ENCODE measurements at places on chromosomes 5 and 9.

DNA sequence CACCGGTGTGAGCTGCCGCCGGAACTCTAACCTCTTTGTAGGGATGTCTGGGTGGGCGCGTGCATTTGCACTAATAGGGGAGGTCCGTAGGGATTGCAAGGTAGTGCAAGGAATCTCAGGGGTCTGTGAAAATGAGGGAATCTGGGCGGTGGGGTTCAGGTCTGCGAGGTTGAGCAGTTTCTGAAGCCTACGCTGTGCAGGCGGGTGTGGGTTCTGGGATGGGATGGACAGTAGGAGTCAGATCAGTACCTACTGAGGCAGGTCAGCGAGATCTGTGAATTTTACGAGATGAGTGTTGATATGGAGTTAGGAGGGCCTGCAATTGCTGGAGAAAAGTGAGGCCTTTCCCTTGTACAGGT, 856 bp upstream of the ATOSB start:
- no peak for DNase-seq

GRCh38 chr9:20553558-20554149, 68.6 kb downstream of the MLLT3 start:
- no peak for DNase-seq

- no peak for DNase-seq
These were observed 25.2 kb downstream of the SHC3 start for GRCh38 chr9:89153232-89154017.

DNA sequence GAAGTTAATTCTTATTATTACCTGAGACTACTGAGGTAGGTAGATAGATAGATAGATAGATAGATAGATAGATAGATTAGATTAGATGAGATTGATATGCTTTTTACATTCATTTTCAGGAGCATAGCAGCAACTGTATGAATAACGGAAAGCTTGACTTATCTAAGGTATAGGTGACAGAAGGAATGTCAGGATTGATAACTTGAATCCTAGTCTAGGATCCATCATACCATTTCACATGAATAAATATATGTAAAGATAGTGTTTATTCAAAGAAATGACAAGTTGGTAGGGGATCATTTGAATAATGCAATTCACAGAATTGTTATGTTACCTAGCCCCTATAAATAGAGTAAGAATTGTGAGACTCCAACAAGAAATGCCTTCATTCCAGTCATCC, 1008.2 kb downstream of the CDH12 start:
- DNase-seq, result no peak

- DNase-seq, result no peak
These were observed 28.8 kb downstream of the NR3C1 start for GRCh38 chr5:143374496-143375217.

DNA sequence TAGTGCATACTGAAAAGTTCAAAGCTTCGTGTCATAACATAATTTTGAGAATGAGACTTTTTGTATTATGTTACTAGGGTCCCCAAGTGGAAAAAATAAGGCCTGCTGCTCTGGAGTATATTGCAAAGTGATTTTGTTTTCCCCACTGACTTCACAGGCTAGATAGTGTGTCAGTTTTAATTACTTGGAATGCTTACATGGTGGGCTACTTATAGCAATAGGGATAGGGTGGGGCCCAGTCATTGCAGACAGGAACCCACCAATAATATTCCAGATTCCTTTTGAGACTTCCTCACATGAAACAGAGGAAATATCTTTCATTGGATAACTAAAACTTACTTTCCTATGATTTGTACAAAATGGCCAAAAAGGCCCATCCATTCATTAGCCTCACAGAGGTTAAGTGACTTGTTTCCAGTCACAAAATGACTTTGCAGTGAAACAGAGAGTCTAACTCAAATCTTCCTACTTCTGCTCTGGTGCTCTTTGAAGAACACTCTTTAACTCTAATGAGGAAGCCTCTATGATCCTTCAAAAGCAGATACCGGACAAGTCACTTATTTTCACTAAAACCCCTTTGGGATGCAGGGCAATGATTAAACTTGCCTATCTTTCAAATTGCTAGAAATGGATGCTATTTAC, 16.2 kb upstream of the MEF2C start:
- no peak for DNase-seq

GRCh38 chr5:110377361-110377760, 349.1 kb downstream of the TMEM232 start:
- no peak for DNase-seq

DNA sequence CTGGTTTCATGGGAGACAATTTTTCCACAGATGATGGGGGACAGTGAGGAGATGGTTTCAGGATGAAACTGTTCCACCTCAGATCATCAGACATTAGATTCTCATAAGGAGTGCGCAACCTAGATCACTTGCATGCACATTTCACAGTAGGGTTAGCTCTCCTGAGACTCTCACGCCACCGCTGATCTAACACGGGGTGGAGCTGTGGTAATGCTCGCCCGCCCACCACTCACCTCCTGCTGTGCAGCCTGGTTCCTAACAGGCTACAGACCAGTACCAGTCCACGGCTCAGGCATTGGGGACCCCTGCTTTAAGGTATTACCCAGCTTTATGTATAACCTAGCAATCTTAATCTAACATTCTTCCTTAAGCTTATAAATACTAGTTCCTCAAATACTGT, 35.6 kb downstream of the TTC39B start:
- no peak for DNase-seq

GRCh38 chr5:78552729-78553342, 95.7 kb downstream of the LHFPL2 start:
- DNase-seq, result no peak
